ENCODE measurements at places on chromosomes 2 and 18.

- no peak for DNase-seq
Measured at GRCh38 chr2:240822280-240822847, 2.3 kb upstream of the KIF1A start.

GRCh38 chr2:98381494-98381893 lies 35.2 kb downstream of the CNGA3 start:
- no peak for DNase-seq

GRCh38 chr2:211649331-211649730 lies 889.3 kb downstream of the ERBB4 start:
- no peak for DNase-seq

- DNase-seq, result no peak
Measured at GRCh38 chr2:64105670-64106461, 38.4 kb downstream of the PELI1 start.

GRCh38 chr2:200089756-200090109 lies 134.4 kb downstream of the MAIP1 start:
- no peak for DNase-seq

DNA sequence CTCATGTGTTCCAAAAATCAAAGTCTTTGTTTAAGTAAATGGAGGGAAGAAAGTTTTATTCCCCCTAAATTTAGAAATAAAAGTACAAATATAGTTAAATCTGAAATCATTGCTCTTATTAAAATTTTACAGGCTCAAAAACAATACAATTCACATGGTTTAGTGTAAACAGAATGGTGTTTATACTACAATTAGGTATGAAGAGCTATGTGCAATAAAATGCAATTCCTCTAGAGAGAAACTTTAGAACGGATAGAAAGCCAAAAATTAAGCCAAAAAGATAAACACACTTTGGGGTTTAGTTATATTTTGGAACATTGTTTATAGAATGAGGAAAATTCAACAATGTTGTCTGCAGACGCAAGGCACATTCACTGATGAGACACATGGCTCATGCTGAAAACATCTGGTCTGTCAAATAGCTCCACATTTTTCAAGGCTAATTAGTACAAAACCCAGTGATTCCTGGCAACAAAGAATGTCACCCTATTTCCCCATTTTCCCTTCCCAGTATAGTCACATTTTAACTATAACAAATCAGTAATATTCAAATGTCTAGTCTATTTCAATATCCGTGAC lies 103.3 kb downstream of the EXOC6B start:
- no peak for DNase-seq

GRCh38 chr2:218329027-218329825 lies 27.4 kb upstream of the CATIP start:
- DNase-seq, result no peak

Data from activated gamma-delta T cell (primary cell).